ENCODE measurements at places on chromosomes 13 and 19.

- no peak for DNase-seq
Observed at GRCh38 chr13:28532388-28533124, 37.6 kb upstream of the FLT1 start.

- no peak for DNase-seq
Observed at GRCh38 chr13:77784515-77784914, 87.0 kb downstream of the SLAIN1 start.

- DNase-seq: no peak
Observed at GRCh38 chr13:32214071-32214470, 101.1 kb downstream of the ZAR1L start.

GRCh38 chr19:6228551-6229215 is 51.1 kb downstream of the MLLT1 start:
- DNase-seq: no peak

- no peak for DNase-seq
Observed at GRCh38 chr13:110486061-110486715, 75.3 kb downstream of the RAB20 start.

DNA sequence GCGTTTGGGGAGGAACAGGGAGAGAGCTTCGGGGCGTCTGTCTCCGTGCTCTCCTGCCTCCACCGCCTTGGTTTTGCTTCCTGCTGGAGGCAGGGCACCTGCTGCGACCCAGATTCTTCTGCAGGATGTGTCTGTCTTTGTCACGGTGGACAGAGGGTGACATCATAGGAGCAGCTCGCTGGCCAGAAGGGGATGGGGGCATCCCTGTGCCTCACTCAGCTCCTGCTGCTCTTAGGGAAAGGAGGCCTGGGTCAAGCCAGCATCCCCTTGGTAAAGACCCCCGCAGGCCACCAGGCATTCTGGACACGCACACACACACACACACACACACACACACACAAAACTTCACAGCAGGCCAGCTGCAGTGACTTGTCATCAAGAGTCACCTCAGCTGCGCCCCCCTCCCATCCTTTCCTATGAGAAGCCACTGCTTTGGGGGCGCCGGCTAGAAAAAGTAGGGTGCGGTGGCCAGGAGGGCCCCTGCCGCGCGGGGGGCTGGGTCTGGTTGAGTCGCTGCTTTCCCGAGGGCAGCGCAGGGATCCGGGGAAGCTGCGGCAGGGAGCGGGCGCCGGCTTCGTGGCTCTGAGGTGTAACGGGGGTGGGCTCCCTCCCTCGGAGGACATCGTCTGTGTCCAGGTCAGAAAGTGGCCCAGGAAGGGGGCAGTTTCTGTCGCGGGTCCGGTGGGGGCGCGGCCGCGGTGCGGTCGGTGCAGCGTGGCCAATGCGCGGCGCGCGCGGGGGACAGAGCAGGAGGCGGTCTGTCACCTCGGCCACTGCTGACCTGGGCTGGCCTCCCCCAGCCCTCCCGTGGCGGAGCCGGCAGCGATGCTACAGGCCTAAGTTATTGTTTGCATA is 15.8 kb upstream of the NPAS1 start:
- DNase-seq: no peak

DNA sequence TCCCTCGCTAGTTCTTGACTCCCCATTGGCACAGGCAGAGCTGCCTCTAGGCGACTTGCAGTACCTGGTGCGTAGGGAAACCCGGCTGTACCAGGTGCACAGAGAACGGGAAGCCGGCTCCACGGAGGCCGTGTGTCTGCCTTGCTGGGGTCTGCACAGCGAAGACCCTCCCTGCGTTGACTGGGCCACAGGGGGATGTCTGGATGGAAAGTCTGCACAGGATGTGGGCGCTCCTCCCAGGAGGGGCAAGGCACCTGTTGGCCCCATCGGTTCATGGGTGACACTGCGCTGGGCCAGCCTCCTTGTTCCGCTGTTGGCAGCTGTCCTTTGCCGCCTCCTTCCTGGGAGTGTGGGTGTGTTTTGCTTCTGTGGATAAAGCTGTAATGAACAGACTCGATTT is 138.3 kb downstream of the TEX29 start:
- DNase-seq: no peak

- DNase-seq: no peak
Observed at GRCh38 chr19:40150170-40150569, 41.1 kb upstream of the MAP3K10 start.

DNA sequence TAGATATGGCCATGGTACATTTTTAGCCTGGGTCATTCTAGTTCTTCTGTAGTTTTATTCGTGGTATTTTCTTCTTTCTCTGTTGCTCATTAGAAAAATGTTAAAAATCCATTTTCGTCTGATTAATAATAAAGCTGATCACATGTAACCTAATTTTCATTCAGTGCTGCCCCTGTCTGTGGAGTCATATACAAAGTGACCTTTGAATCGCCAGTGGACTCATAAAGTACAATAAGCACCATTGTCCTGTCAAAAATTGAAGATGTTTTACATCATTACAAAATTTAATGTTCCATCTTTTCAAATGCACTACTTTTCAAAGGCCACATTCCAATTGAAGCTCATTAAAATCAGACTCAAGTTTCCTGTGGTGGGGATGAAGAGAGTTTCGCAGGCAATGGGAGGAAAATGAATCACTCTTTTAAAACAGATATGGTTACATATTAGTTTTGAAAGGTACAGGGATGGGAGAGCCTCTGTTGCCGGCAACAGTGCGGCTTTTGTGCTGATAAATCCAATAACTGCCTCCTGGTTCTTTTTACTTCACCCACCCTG is 205.4 kb downstream of the ZNF536 start:
- DNase-seq: no peak

- no peak for DNase-seq
Observed at GRCh38 chr19:17329366-17330261, 5.0 kb downstream of the ANO8 start.
